AG08396 (cell line): ENCODE measurements at places on chromosomes 6 and 20.

- no peak for DNase-seq
These were observed 433.2 kb upstream of the SPTLC3 start for GRCh38 chr20:12575352-12576095.

- no peak for DNase-seq
These were observed 28.9 kb upstream of the FAM83D start for GRCh38 chr20:38897267-38897666.

DNA sequence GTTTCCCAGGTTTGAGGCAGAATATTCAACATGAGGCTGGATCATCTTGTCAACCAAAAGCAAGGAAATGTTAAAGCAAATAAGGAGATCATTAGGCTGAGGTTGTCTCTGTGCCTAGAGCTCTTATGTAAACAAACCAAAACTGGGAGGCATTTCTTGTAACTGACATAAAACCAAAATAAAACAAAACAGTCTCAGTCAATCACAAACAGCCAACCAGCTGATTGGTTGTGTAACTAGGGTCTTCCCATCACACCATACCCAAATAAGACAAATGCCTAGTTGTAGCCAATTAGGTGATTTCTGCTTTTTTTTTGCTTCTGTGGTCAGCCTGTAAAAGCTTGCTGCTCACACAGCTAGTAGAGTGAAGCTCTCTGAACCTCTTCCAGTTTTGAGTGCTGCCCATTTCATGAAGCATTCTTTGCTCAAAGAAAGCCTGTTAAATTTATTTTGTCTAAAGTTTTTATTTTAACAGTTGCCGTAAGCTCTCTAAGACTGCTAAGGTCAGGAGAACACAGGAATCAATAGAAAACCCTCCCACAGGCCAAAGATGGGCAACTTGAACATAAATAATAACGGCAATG, 8.9 kb upstream of the FITM2 start:
- DNase-seq, result no peak

- no peak for DNase-seq
These were observed 164.4 kb upstream of the PRDM1 start for GRCh38 chr6:105921781-105922180.

GRCh38 chr6:163327921-163328320, 86.6 kb upstream of the QKI start:
- no peak for DNase-seq

- DNase-seq, result no peak
These were observed 16.6 kb downstream of the ZKSCAN8 start for GRCh38 chr6:28158318-28158717.

DNA sequence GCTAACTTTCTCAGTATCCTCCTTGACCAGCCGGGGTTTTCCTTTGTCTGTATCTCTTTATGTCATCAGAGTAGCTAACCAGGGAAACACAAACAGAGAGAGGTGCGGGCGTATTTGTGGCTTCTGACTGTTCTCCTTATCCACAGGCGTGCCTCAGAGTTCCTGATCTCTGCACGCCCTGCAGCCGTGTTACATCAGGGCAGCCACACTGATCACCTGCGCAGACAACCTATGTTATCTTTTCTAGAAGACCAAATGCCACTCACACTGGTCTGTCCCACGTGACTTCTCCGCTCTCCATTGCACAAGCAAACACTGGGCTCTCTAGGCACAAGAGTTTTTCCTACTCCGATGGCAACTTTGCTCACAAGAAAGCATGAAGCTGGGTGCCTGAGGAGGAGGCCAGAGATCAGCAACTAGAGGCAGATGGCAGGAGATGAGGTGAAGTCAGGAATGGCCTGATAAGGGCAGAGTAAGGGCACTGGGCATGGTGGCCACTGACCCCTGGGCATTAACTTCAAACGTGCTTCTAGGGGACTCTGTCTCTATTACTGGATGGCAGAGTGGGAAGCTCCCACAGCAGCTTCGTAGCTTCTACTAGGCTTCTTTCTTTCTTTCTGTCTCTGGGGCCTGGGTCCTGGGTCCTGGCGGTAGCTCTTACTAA, 4.5 kb downstream of the PDE10A start:
- no peak for DNase-seq

- DNase-seq, result no peak
These were observed 128.8 kb downstream of the QKI start for GRCh38 chr6:163543321-163543720.

GRCh38 chr6:85068221-85068620, 303.8 kb upstream of the TBX18 start:
- no peak for DNase-seq

- DNase-seq, result peak; percentile 5
These were observed 547 bp upstream of the ESR1 start for GRCh38 chr6:151806757-151807512.

DNA sequence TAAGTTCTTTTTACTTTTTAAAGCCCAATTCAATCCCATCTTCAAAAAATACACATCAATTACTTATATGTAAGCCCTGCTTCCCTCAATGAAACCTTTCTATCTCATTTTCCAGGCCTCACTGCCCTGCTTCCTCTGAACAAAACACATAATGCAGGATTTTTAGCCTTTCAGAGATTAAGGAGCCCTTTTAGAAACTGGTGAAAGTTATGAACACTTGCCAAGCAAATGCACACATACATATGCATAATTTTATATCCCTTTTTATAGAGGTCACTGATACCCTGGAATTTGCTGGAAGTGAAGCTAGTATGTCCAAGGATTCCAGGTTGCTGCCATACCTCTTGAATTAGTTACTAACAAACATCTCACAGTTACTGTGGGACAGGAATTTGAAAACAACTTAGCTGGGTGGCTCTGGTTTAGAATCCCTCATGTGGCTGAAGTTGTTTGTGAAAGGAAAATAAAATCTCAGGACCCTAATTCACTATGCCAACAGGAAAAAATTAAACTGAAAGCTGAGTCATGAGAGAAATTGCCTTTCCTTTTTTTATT, 75.8 kb downstream of the UBE3D start:
- DNase-seq, result no peak

DNA sequence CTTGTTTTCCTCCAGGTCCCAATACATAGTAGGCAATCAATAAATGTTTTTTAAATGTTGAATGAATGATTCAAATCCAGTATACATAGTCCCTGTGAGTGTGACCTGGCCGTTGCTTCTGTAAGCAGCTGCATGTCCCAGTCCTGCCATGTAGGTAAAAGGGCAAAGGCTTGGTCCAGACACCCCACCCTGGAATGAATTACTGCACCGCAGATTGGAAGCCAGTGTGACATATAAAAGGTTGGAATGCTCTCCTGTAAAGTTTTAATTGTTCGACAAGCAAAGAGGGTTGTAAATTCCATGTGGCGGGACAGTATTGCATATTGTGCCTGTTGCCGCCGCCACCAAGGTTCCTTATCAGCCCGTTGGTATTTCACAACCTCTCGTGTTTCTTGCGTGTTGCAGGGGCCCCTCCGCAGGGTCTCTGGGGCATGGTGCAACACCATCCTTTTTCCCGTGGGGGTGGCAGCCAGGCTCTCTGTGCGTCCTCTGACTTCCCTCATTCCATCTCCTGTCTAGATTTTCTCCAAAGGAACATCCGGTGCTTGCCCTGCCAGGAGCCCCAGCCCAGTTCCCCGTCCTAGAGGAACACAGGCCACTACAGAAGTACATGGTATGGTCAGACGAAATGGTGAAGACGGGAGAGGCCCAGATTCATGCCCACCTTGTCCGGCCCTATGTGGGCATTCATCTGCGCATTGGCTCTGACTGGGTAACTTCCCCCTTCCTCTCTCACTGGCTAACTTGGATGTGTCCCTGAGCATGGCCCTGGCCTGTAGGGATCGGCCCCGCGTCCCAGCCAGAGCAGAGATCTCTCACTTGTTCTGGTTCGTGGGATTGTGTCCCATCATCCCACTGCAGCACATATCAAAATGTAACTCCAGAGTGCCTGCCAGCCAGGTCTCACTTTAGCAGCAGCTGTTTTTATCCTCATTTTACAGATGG, 20.3 kb downstream of the POFUT1 start:
- DNase-seq, result no peak

GRCh38 chr20:45959956-45960630, 11.9 kb downstream of the ZNF335 start:
- no peak for DNase-seq

DNA sequence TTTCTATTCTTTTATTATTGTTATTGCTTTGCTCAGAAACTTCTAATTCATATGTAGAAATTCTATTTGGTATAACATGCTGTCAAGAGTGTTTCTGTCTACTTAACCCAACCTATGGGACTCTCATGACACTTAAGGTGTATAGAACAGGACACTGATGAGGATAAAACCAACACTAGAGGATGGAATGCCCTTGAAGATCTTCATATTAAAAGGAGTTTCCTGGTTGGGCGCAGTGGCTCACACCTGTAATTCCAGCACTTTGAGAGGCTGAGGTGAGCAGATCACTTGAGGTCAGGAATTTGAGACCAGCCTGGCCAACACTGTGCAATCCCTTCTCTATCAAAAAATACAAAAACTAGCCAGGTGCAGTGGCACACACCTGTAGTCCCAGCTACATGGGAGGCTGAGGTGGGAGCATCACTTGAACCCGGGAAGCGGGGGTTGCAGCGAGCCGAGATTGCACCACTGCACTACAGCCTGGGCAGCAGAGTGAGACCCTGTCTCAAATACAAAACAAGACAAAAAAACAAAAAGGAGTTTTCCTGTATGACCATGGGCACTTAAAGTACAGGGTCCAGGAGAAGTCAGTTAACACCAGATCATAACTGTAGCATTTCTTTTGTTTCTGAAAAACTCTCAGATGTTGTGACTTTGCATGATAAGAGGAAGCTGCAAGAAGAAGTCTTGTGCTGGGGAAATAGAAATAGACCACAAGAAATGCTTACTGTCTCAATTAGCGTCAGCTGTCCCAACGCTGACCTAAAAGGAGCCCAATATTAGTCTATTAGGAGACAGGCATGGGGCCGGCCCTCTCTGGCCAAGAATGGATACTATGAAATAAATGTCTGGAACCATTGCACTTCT, 38.9 kb upstream of the CD2AP start:
- DNase-seq, result no peak

DNA sequence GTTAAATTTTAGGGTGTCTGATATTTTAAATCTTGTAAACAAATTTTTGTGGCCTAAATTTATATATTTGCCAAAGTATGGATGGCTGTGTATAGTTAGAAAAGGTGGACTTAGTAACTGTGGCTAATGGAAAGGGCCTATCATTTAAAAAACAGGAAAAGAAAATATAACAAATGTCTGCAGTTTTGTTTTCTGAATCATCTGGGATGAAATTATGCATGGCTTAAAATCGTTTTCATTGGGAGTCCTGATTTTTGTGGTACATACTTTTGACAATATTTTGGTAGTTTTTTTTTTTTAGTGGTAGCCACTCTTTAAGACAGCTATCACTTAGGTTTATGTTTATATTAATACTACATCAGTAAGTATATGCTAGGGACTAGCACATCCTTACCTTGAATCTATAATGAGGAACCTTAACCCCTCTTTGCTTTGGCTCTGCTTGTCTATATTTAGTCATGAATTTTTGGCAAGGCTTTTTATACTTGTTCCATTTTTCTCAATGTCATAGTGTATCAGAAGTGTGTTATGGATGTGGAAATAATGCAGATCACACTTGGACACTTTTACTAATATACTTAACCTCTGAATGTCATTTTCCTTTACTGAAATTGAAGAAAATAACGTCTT, 5.6 kb downstream of the ARID1B start:
- DNase-seq, result no peak

DNA sequence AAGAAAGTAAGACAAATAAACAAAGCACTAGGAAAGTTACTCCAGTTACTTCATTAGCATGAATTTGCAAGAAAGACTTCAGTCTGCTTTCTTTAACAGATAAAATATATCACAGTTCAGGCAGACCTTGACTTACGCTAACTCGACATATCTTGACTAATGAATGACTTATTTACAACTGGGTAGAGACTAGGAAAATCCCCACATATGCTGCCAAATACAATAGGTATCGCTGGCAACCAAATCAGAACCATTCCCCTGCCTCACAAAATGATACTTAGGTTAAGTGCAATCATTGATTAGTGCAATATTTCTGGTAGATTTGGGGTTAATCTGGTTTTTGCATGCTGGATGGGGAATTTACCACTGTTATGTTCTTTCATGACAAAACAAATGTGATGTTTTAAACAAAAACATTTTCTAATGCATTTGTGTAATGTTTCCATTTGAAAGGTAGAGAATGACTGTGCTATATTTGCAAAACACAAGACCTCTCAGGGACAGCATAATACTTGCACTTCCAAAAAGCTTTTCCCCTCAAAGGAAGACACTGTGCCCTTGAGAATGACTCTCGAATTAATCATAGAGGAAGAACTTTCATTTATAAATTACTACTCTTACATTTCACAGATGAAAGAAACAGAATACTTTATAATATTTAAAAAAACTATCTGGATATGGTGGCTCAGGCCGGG, 101.6 kb downstream of the PRKN start:
- DNase-seq, result no peak

DNA sequence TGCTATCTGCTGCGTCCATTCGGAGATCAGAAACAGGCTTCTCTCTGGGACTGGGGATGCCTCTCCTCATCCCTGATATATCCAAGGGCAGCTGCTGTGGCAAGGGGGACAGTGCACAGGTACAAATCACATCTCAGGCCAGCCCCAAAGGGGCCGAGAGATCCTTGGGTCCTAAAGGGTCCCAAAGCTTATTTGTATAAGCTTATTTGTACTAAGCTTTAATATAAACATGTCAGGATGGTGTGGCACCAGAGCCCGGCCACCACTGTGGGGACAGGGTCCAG, 45.3 kb downstream of the FGD2 start:
- no peak for DNase-seq

DNA sequence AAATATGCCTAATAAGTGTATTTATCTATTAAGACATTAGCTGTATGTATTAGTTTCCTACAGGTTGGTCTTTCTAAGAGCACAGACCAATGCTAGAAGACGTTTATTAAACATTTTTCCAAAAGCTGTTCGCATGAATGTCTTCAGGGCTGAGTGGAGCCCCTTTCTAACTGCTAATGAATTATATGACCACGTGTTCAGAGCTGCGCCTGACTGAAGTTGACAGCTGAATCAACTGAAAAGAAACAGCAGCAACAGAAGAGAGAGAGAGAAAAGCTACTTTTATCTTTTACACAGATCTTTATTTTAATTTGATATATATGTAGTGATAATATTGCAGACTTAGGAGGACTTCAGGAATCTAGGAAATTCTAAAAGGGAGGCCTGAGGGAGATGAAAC, 75.2 kb upstream of the ARID1B start:
- no peak for DNase-seq

DNA sequence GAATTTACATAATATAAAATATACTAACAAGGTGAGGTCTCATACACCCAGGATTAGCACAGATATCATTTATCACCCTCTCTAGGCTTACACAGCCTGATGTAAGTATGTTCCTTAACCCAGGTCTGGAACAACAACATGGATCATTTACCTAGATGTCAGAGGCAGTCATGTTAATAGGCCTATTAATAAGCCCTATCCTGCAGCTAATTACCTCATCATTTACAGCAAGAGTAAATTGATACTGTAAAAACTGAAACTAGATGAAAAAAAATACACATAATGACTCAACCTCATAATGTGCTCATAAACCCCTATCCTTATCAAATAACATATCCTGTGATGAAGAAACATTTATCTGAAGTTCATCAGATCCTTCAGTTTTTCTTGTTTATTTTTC, 334.3 kb upstream of the MANEA start:
- no peak for DNase-seq
